MCF 10A (cell line): ENCODE measurements at places on chromosomes 16 and 17.
A peak's percentile ranks its signal among the peaks of the same experiment; 100 is the strongest.

DNA sequence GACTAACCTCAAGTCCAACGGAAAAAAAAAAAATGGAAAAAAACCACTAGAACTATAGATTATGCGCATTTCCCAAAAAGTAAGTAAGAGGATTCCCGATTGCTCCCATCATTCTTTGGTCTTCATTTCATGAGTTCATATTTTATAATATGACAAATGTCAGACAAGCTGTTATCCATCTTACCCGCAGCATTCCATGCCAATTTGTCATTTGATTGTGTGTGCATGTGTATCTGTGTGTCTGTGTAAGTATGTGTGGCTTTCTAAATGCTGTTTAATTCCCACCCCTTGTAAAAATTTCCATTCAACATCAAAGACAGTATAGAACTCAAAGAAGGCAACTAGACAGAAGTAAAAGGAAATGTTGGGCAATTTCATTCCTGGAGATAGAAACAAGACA is 434.1 kb downstream of the CDH11 start:
- DNase-seq, result no peak

GRCh38 chr17:52546493-52546892 is 388.0 kb upstream of the CA10 start:
- DNase-seq, result no peak

- no peak for DNase-seq
Observed at GRCh38 chr17:68624381-68624780, 23.2 kb upstream of the FAM20A start.

GRCh38 chr16:11100239-11100750 is 155.7 kb downstream of the SOCS1 start:
- DNase-seq, result peak; percentile 67

DNA sequence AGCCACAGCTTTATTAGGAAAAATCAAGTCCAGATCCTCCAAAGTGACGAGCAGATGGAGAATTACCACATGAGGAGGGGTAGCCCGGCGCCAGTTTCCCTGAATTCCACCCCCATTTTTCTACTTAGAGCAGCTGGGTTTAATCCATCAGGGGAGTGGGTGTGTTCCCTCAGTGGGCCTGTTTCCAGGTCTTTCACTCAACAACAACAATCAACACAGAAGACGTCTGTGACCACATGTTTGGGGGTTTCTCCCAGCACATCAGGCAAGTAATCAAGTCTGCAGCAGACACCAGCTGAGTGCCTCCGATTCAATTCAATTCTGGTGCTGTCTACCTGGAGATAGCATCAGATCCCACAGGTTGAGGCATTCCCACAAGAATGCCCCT is 6.8 kb downstream of the SLC6A2 start:
- no peak for DNase-seq

DNA sequence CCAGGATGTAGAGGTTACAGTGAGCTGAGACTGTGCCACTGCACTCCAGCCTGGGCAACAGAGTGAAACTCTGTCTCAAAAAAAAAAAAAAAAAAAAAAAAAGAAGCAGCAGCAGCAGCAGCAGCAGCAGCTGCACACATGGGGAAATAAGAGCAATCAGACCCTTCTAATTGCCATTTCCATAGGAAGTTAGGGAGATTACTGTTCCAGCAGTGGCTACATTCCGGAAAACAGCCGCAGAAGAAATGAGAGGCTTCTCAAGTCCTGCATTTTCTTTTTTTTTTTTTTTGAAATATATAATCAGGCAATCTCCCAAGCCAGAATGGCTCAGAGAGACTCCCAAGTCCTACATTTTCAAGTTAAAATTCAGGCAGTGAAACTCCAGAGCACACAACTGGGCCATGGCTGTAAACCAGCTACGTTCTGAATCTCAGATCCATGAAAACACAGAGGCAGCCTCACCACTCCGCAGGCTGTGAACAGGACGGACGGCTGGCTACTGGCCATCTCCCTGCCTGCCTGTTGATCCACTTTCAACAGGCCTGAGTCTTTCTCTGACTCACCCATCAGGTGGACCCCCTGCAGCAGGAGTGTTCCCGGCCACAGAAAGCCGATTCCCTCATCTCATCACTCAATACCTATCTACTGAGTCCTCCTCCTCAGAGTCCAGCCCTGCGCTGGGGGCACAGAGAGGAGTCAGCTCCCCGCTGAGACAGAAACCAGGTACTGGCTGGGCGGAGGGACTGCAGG is 15.0 kb downstream of the TRPV1 start:
- no peak for DNase-seq

- DNase-seq, result no peak
Observed at GRCh38 chr16:85653290-85653891, 35.4 kb downstream of the GINS2 start.

DNA sequence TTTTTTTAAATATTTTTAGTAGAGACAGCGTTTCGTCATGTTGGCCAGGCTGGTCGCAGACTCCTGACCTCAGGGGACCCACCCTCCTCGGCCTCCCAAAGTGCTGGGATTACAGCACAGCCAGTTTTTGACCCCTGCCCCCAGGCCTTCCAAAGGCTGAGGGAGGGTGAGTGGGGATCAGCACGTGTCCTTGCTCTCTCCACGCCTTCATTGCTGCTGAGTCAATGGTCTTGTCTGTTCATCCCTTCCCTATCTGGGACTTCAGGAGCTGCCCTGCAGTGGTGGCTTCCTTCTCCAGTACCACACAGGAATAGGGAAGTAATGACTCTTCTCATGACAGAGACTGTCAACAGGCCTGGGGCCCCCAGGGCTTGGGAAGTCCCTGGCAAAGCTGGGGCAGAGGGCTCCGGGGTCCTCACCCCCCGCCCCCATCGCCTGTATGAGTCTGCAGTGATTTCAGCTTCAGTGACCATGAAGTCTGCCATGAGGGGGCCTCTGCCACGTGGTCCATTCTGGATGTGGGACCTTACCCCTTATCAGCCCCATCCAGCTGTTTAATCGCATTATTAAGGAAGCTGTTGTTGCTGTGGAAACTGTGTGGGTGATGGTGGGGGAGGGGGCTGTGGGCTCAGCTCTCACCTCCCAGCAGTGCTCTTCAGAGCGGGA is 6.1 kb downstream of the ABCC3 start:
- no peak for DNase-seq

DNA sequence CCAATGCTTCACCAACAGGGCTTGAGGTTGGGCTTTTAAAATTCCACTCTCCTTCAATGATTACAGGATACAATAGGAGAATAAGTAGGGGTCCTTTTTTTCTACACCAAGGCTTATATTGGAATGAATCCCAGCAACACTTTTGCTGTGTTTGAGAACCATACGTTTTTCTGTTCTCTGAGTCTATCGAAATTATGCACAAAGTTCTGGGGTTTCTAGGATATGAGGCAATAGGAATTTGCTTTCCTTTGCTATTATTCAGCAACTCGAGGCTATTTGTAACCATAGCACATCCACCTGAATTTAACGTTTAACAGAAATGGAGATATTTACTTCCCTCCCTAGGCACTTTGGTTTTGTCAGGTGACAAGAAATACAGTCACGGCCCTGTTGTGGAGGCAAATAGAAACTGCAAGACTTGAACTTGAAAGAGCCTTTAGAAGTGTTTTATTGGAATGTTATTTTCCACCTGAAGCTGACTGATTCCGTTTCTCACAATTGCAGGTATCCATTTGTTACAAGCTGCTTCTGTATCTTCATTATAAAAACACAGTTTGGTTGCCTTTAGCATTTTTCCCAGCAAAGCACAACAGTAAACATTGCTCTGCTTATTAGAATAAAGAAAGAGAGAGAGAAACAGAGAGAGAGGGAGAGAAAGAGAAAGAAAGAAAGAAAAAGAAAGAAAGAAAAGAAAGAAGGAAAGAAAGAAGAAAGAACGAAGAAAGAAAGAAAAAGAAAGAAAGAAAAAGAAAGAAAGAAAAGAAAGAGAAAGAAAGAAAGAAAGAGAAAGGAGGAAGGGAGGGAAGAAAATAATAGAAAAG is 109.6 kb downstream of the HS3ST3A1 start:
- no peak for DNase-seq

DNA sequence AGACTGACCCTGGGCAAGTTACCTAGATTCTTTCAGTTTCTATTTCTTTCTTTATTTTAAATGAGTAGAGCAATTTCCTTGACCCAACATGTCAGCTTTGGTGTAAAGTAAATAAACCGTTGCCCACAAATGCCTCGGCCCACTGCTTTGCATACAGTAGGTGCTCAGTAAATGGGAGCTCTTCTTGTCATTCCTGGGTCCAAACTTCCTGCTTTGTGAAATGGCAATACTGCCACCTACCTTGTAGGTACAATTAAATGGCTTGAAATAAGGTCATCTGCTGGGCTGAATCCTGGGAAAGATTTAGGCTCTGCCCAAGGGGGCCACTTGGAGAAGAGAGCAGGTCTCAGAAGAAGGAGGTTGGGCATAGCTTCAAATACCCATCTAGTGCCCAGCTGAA is 253.0 kb downstream of the HS3ST3B1 start:
- no peak for DNase-seq

GRCh38 chr16:11624636-11625607 is 38.2 kb upstream of the LITAF start:
- no peak for DNase-seq

DNA sequence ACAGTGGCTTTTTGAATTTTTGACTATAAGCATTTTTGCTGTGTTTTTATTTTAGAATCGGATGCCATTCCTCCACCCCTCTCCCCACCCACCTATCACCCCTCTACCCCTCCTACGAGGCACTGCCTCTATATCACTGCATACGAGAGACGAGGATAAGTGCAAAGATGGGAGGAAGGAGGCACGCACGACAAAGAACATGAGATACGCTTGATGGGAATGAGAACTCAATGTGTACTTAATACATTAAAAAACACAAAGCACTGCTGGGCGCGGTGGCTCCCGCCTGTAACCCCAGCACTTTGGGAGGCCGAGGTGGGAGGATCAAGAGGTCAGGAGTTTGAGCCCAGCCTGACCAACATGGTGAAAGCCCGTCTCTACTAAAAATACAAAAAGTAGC is 8.8 kb upstream of the USP43 start:
- no peak for DNase-seq

GRCh38 chr17:49454050-49454449 is 39.4 kb upstream of the PHB1 start:
- DNase-seq, result no peak

- DNase-seq, result no peak
Observed at GRCh38 chr17:57092171-57092570, 7.1 kb downstream of the AKAP1 start.

DNA sequence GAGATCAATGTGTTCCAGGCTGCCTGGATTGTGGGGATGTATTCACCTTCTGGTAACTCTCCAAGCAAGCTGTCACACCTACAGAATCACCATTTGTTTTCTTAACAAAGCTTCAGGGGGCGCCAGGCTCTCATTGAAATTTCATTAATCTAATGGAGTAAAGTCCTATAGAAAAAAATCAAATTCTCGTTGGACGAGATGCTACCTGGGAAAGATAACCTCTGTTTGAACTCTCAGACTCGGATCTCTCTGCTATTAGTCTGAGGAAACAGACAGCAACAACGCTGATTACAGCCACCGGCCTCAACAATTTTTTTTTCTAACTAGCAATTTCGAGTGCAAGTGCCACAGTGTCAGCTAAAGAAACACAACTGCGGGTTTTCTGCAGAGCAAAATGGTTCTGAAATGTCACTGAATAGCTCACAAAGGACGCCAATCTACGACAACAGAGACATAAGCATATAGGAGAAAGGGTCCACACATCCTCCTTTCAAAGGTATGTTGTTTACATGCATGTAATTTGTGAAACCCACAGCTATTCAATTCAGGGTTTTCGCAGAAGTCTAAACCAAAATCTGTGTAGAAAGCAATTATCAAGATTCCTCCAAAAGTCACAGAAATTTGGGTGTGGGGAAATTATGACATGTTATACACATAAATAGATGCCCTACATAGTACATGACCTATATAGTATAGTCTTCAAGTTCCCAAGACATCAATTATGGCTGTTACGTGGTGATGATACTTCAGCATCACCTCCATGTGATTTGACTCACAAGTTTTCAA is 135.8 kb downstream of the SKAP1 start:
- no peak for DNase-seq

DNA sequence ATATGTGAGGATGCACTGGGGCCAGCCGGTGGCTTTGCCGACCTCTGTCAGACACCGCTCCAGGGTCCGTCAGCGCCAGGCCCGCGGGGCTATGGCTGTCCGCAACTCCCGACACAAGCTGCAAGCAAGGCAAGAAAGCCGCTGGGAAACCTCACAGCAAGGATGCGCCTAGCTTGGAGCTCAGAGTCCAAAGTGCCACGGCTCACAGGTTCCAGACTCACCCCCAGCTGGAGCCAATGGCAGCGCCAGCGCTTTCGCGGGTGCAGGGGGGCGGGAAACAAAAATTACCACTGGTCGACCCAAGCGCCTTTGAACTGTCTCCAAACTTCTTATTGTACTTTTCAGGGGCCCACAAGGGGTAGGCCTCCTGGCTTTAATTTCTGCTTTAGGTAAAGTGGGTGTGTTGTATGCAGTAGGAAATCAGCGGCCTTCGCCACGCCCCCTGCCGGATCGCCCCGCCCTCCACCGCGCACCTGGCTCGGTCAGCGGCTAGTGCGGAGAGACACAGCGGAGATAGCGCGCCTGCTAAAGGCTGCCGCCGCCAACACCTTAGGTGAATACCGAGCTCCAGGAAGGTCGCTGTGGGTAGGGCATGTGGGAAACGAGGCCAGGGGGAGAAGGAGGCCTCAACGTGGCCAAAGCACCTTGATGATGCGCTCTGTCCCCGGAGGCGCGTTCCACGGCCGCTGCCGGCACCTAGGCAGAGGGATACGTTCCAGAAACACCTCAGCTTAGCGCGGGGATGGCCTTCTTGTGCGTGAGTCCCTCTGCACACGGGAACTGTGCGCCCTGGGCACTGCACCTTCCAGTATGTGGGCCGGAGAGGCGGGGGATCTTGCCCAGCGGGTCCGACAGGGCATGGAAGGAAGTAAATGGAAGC is 61.0 kb upstream of the RBL2 start:
- DNase-seq, result peak; percentile 62
